NT2/D1 (cell line): ENCODE measurements at places on chromosomes 16 and 17.
A peak's percentile ranks its signal among the peaks of the same experiment; 100 is the strongest.

- DNase-seq: no peak
These were observed 9.8 kb downstream of the SLC12A3 start for GRCh38 chr16:56874800-56875199.

- no peak for DNase-seq
These were observed 35.1 kb downstream of the MARF1 start for GRCh38 chr16:15607700-15608396.

DNA sequence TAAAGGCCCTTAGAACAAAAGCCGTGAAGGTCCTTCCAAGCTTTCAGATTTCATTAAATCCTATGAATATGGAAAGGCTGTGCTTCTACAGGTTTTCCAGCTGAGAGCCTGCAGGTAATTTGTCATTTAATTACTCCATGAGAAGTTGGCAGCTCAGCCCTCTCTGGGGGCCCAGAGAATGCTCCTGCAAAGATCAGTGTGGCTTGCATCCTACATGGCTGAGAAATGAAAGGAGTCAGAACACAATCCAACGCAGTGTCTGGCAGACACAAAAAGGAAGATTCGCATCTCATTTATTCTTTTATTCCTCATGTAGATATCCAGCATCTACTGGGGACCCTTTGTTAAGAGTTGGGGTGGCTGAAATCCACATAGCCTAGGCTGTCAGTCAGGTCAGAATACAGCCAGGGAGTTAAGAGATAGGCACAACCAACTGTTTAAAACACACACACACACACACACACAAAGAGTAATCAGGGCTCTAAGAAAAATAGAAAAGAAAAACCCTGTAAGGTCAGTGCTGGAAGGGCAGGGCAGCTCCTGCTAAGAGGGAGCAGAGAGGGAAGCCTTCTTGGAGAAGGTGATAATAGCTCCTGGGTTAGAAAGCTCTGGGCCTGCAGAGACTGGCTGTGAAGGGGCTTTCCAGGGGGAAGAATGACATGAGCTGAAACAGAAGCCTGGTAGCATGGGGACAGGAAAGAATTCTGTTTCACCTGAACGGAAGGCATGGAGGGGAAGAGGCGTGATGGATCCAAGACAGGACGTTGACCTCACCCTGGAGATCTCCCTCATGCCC, 46.9 kb upstream of the WSCD1 start:
- no peak for DNase-seq

GRCh38 chr16:30760577-30761426, 1.1 kb downstream of the CFAP119 start:
- DNase-seq: no peak

DNA sequence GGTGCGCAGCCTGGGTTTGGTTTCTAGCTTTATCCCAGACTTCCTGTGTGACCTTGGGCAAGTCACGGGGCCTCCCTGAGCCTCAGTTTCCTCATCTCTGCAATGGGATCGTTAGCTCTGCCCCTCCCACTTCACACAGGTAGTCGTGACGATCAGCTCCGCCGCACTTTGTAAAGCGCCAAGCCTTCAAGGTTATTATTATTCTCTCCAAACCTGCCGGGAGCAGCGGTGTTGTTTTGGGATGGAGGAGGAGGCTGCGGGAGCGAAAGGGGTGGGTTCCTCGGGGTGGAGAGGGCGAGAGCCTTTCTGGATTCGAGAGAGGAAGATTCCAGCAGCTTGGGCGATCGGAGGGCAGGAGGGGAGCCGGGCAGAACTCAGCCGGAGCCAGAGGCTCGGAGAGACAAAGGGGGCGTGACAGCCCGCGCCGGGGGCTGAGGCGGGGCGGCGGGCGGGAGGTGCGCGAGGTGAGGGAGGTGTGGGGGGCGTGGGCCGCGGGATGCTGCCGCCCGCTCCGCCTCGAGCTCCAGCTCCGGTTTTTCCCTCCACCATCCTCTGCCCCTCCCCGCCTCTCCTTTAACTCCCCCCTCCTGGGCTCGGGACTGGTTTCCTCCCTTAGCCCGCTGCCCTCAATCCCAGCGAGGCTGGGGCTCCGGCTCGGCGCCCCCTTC, at the start of gene EFNB3:
TSS of gene EFNB3 (plus strand) at position 602 of the 668 bp plus-strand sequence. CDS start 397 bp downstream, outside the sequence.
- peak; percentile 51 for DNase-seq

DNA sequence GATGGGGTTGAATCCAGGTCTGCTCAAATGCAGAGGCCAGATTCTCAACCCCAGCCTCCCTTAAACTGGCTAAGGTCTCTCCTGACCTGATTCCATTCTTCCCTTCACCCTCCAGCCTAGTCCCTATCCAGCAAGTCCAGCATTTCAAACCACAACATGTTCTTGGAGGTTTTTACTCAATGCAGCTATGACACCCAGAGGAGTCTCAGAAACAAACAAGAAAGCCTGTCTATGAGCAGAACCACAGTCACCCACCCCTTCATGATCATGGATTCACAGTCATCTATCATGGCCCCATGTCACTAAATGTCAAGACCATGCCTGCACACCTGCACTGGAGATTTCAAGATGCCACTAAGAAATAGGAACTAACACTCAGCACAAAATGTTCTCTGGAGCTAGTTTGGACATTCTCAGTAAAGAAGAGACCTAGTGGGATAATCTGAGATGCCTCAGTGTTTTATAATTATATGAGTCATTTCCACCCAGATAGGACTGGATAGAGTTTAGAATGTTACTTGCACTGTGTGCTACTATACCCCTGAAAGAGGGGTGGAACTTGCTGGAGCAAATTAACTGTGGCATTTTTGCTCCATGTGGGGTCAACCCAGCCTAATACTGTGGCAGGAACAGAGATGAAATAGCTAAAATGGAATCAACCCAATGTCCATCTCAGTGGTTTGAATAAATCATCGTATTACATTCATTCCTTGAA, 9.5 kb upstream of the METTL22 start:
- DNase-seq: no peak

GRCh38 chr17:75681289-75681688, 14.2 kb downstream of the SAP30BP start:
- no peak for DNase-seq

GRCh38 chr17:44543213-44543904, 13.9 kb upstream of the FZD2 start:
- DNase-seq: peak; percentile 92

DNA sequence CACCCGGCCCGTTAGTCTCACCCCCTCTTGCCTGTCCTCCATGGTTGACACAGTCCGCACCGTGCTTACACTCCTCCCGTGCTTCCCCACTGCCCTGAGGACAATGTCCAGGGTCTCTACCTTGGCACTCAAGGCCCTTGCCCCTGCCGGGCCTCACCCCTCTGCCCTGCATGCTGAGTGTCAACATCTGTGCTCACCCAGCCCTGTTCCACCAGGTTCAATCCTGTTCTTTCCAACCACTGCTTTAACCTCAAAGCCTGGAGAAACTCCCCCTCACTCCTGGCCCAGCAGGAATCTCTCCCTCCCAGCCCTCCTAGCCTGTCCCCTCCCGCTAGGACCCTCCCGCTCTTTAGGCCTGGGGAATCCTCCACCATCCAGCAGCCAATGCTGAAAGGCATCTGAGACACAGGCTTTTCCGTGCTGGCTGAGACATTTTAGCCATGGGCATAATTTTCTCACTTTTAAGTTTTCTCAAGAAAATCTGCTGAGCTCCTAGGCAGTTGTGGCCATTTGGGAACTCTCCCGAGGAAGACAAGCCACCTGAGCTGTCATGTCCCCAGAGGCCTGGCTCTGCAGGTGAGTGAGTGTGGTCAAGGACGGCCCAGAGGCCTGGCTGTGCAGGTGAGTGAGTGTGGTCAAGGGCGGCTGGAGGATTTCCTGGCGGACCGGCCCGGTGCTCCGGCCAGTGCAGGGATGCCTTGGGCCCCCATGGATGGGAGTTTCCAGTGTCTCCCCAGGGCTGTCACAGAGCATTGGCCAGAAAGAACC, 10.8 kb upstream of the P2RX1 start:
- DNase-seq: no peak
